ENCODE measurements at places on chromosomes 2 and 18.

DNA sequence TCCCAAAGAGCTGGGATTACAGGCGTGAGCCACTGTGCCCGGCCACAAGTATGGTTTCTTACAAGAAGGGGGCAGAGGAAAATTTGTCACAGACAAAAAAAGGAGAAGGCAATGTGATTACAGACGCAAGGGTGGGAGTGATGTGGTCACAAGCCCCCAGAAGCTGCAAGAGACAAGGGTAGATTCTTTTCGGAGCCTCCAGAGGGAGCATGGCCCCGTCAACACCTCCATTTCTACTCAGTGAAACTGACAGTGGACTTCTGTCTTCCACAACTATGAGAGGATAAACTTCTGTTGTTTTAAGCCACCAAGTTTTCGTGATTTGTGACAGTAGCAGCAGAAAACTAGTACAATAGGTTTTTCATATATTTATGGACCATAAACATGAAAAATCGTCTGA lies 2.1 kb upstream of the TCF7L1 start:
- peak; percentile 48 for DNase-seq

GRCh38 chr2:154688373-154688772 lies 10.1 kb upstream of the KCNJ3 start:
- no peak for DNase-seq

DNA sequence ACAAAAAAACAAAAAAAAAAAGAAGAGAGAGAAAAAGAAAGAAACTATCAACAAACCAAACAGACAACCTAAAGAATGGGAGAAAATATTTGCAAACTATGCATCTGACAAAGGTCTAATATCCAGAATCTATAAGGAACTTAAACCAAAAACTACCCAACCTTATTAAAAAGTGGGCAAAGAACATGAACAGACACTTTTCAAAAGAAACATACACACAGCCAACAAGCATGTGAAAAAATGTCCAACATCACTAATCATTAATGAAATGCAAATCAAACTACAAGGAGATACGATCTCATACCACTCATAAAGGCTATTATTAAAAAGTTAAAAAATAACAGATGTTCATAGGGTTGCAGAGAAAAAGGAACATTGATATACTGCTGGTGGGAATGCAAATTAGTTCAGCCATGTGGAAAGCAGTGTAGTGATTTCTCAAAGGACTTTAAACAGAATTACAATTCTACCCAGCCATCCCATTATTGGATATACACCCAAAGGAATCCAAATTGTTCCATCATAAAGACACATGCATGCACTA lies 7.2 kb upstream of the POLE4 start:
- DNase-seq: no peak

- DNase-seq: no peak
These were observed 118.8 kb downstream of the ABCA12 start for GRCh38 chr2:215019521-215020145.

DNA sequence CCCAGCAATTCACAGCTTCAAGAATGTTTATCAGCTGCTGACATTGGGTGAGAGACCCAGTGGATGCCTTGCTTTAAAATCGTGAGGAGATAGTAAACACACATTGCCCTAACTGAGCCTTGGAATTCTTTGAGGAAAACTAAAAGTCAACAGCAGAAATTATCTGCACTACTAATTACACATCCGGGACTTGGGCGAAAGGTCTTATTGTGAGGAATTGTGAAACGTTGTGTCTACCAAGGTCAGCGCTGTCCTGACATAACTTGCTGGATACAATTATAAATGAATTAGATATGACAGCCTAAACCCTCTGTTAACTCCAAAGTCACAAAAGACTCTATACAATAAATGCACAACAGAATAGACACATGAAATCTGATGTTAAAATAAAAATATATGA lies 121.4 kb downstream of the ST6GAL2 start:
- no peak for DNase-seq

GRCh38 chr18:39241534-39241933 lies 1675.9 kb upstream of the CELF4 start:
- no peak for DNase-seq

GRCh38 chr2:238104691-238105371 lies 4.7 kb downstream of the ESPNL start:
- no peak for DNase-seq

- DNase-seq: no peak
These were observed 9.8 kb downstream of the FEV start for GRCh38 chr2:218975060-218975777.

- DNase-seq: no peak
These were observed 26.0 kb downstream of the CROCC2 start for GRCh38 chr2:240932001-240932723.

DNA sequence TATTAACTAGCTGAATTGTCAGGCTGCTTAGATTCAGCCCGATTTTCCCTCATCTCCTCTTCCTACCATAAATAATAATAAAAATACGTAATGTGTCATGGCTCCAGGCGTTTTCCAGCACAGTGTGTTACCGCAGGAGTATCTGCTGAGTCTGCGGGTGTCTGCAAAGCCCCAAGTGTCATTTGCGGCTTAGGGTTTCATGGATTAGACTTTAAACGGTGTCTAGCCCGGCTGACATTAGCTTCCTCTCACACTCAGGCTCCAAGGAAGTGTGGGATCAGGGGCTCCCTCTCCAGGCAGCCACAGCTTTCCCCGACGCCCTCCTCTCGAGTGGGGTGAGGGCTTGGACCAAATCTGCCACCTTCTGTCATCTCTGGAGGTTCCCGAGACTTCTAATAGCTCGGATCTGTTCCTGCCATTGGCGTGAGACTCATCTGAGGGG lies 14.1 kb upstream of the HOXD1 start:
- no peak for DNase-seq

DNA sequence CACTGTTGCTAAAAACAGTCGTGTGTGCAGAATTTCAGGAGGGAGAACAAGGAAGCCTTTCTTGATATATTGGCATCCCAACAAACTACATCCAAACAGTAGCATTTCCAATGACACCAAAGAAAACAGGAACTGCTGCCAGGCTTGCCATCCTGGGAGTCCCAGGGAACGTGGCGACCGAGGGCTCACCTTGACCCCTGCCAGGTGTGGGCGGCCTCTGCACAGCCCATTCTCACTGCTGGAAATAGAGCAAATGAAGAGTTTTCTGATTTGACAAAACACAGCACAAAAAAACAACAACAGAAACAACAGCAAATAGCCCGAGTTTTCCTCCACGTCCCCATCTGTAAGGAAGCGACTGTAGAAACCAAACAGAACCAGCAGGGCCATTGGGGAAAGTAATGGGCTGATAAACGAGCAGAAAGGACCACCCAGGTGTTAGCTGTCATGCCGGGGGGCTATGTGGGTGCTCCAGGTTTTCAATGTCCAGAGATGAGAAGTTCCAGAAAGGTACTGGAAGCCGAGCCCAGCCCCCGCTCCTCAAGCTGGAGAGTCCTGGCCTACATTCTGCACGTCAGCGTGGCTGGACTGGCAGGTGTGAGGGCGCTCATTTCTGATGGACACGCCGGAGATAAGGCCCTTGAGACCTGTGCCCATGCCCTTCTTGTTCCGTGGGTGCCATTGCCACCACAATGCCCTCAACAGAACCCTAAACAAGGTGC lies 80.8 kb downstream of the TWIST2 start:
- no peak for DNase-seq

DNA sequence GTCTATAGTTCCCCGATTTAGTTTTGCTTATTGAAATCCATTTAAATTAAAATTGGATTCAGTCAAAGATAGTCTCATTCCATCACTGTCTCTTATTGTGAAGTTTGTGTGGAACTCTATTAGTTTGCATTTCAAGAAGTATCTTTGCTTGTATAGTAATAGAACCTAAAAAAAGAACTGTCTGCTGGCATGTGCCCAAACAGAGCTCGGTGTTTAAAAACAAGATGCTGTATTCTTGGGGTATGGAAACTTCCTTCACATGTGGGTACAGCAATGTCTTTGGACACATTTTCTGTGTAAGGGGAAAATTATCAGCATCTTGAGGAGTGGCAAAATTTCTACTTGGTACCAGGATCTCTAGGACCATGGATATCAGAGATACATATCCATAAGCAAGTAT lies 292.6 kb downstream of the PLCL1 start:
- no peak for DNase-seq

DNA sequence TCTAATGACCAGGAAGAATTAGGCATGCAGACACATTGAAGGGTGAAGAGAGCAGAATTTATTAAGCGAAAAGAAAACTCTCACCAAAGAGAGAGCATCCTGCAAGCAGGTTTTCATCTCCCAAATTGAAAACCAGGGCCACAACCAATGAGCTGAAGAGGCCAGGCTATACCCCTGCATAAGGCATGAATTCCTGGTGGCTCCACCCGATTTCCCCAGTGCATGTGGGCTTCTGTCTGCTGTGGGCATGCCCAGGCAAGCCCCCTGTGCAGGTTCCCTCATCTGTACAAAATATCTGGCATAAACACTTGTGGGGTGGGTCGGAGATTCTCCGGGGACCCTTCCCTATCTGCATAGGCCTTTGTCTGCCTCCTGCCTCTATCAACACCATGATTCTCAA lies 621.6 kb upstream of the LRRTM1 start:
- DNase-seq: no peak

DNA sequence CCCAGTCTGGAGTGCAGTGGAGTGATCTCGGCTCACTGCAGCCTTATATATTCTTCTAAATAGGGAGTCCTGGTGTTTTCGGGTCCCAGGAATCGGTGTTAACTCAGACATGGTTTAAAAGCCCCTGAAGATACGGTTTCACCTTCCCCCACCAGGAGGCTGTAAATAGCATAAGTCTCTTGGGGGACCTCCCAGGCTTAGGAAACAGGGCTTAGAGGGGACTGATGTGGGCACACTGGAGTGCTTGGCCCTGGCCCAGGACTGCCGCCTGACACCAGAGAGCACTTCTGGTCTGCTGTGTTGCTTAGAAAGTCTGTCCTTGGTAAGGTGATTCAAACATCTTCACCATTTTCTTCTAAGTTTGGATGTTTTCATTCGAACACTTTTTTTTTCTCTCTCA lies 39.7 kb upstream of the MAP4K4 start:
- no peak for DNase-seq

- no peak for DNase-seq
These were observed 229.2 kb downstream of the SEPTIN10 start for GRCh38 chr2:109384308-109385271.

- DNase-seq: no peak
These were observed 188.4 kb downstream of the PPP1R1C start for GRCh38 chr2:182173944-182174622.

GRCh38 chr2:221423210-221423804 lies 148.8 kb downstream of the EPHA4 start:
- DNase-seq: peak; percentile 33

DNA sequence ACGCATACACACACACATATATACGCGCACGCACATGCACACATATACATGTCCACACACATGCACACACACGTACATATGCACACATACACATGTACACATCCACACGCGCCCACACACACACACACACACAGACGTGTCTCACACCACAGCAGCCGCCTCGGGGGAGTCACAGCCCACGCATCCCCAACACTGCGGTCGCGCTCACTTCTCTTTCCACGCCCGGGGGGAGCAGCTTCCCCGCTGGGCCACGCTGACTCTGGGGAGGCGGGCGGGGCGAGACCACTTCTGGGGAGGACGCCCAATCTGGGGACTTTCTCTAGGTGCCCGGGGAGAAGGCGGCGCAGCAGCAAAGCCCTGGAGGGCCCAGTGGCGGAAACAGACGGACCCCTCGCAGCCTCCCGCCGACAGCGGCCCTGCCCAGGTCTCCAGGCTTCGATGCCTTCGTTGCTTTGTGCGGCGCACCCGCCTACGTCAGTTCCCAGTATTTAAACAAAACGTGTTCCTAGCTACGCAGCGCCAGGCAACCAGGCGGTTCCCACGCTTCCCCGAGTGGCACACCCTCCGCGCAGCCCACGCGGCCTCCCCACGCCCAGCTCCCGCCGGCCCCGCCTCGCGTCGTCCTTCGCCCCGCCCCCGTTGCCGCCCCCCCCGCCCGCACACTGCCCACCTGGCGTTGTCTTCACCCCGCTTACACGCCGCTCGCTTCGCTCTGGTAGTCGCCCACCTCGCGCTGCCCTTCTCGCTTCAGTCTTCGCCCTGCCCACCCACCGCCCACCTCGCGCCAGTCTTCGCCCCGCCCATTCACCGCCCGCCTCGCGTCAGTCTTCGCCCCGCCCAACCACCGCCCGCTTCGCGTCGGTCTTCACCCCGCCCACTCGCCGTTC lies 810 bp upstream of the RBFA start:
- DNase-seq: peak; percentile 78

DNA sequence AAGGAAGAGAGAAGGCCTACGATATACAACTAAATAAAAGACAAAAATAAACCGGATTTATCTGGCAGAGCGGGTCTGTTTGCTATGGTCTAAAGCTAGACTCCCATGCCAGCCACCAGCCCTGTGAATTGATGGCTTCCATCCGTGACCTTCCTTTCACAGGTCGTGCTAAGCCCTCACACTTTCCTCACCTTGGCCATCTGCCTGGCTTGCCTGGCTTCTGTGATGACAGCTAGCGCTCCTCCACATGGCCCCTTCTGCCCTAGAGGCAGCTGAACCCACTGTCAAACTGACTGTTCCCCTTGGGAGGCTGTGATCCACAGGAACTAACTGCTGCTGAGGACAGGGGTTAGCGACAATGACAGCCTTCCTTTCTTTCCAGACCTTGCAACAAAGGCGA lies 32.5 kb downstream of the GAREM1 start:
- DNase-seq: no peak

DNA sequence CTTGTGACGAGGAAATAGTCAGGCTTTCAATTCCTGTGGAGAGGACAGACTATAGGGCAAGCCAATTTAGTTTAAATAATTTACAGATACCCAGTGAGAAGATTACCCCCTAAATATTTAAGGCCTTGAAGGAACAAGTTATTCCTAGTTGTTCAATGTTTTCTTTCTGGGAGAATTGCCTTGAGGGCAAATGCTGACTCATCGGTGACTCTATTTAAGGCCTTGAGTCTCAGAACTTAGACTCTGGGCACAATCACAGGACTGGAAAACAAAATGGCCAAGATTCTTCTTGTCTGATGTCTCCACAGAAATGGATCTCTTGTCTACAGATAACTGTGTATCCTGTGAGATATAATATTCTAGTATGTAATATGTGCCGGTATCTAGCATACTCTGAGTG lies 467.1 kb downstream of the SUCLG1 start:
- no peak for DNase-seq

- DNase-seq: no peak
These were observed 124.7 kb downstream of the PPP1R1C start for GRCh38 chr2:182110347-182110746.

DNA sequence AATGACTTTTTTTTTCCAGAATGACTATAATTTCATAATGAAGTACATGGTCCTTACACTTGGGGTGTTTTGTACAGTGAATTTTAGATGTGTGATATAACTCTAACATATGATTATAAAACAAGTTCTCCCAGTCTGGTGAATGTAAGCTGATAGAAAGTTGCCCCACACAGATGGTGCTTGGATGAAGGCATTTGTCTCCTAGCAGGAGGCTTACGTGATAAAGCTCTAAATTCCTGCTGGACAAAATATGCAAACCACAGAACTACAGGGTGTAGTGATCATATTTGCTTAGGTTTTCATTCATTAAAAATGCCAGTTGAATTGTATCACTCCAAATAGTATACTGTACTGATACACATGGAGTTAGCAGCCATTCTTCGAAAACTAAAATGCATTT lies 85.5 kb downstream of the DSC3 start:
- DNase-seq: no peak

Data from GM23248 (cell line).